Activated CD8-positive, alpha-beta memory T cell treated with anti-CD3 and anti-CD28 coated beads, Interleukin-2, amount 10 ng/mL, durations not matched to agents 7 days and 5 days (primary cell): ENCODE measurements at places on chromosomes 7 and 10. TPM values are rescaled to one million over a fixed set of nuclear protein-coding genes. Genes with fewer than 3 reads are reported as not detected.

PRR15 gene
- total RNA-seq: not detected

FANK1 gene
- not detected for total RNA-seq

MACROH2A2 gene
- total RNA-seq: 7.4 TPM

OR13A1 gene
- not detected for total RNA-seq

LLCFC1 gene
- total RNA-seq: not detected

- DNase-seq: no peak
Observed at GRCh38 chr7:114970308-114970707, 48.4 kb downstream of the MDFIC start.

DNA sequence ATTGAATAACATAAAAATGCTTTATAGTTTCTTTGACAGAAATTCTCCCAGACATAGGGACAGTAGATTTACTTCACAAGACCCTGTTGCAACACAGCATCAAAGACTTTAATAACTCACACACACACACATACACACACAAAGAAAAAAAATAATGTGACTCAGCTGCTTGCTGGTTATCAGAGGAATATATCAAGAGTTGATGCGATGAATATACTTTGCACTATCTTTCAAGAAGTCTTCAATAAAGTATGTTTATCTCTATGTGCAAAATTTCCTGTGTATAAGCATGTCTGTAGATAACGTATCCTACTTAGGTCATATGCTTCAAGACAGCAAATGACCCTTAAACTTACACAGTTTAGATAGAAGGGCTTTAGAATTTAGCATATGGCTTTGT, 243.1 kb downstream of the ARL4A start:
- DNase-seq: no peak

- no peak for DNase-seq
Observed at GRCh38 chr10:86165666-86166065, 200.9 kb downstream of the GRID1 start.

- DNase-seq: no peak
Observed at GRCh38 chr10:7192061-7192460, 218.8 kb downstream of the SFMBT2 start.

GRCh38 chr7:24924375-24924774, 55.6 kb downstream of the OSBPL3 start:
- peak; percentile 58 for DNase-seq

DNA sequence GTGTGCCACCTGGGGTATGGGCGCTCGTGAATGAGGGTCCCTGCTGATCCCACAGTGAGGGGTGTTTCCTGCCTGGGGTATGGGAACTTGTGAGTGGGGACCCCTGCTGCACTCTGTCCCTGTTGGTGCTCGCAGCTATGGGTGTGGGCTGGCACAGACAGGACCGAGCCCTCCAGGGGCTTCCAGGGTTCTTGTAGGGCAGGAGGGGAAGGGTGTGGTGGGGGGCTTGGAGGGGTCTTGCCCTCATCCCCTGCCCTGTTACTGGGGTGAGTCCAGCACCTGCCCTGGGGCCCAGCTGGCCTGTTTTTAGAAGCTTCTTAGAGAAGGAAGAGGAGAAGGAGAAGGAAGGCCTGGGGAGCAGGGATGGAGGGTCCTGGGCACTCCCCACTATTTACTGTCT, 377.0 kb upstream of the NUPR2 start:
- no peak for DNase-seq

DNA sequence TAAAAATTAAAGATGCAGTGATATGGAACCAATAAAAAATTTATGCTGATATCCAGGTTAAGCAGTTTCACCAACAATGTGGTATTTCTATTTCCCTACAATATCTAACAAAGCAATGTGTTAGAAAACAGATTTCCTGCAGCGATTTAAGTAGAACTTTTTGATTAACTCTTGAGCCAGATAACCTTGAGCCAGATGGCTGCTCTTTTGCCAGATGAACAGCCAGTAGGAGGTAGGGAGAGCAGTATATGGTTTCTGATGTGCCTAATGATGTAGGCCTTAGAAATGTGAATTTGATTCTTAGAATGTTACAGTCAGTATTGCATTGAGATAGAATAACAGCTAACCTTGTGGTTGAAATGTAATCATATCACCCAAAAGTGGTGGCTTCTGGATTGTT, 31.1 kb downstream of the STAMBPL1 start:
- no peak for DNase-seq

- peak; percentile 60 for DNase-seq
Observed at GRCh38 chr10:7409732-7410168, 1.1 kb downstream of the SFMBT2 start.

- DNase-seq: peak; percentile 16
Observed at GRCh38 chr10:101561068-101561915, 26.8 kb downstream of the POLL start.
